ENCODE measurements at places on chromosomes 2 and 18.

GRCh38 chr18:23837591-23837990 is 148.3 kb downstream of the LAMA3 start:
- DNase-seq = no peak

DNA sequence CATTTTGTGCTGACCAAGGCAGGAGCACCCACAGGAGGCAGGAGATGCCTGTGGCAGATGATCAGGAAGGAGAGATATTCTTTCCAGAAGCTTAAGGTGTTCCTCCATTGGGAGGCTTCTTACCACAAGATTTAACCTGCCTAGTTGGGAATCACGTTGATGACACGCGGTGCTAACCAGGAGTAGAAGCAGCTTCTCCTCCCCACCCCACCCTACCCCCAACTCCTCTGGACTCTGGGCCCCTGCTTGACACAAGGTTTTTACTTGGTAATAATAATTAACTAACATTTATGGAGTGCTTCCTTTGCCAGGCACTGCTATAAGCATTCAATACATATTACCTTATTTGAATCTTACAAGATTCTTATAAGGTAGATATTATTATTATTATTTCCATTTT is 62.5 kb upstream of the PAPOLG start:
- no peak for DNase-seq

- no peak for DNase-seq
Observed at GRCh38 chr2:236827997-236828396, 257.7 kb upstream of the COPS8 start.

GRCh38 chr18:3560755-3561154 is 110.8 kb downstream of the TGIF1 start:
- no peak for DNase-seq

Data from substantia nigra (tissue), 51 donors.